ENCODE measurements at places on chromosomes 7 and 10.

DNA sequence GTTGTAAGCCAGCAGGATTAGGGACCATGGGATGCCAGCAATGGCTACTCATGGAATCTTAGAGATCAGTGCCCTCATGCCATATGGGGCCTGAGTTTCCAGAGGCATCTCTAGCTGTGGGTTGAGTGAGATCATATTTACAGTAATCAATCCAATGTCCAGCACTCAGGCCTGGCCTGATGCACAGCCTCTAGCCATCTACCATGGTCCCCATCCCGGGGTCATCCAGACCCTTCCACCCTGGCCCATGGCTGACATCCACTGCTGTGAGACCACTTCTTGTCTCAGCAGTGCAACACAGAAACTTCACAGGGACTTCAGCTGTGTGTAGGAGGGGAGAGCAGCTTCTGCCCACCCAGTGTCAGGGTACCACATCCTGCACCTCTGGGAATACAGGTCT lies 6.5 kb upstream of the ADCY1 start:
- DNase-seq, result no peak

GRCh38 chr7:99244939-99245338 lies 27.7 kb upstream of the MYH16 start:
- no peak for DNase-seq

- DNase-seq, result no peak
These were observed 652 bp downstream of the ATOH7 start for GRCh38 chr10:68231106-68231816.

- DNase-seq, result no peak
These were observed 5.6 kb upstream of the PCGF5 start for GRCh38 chr10:91214911-91215310.

DNA sequence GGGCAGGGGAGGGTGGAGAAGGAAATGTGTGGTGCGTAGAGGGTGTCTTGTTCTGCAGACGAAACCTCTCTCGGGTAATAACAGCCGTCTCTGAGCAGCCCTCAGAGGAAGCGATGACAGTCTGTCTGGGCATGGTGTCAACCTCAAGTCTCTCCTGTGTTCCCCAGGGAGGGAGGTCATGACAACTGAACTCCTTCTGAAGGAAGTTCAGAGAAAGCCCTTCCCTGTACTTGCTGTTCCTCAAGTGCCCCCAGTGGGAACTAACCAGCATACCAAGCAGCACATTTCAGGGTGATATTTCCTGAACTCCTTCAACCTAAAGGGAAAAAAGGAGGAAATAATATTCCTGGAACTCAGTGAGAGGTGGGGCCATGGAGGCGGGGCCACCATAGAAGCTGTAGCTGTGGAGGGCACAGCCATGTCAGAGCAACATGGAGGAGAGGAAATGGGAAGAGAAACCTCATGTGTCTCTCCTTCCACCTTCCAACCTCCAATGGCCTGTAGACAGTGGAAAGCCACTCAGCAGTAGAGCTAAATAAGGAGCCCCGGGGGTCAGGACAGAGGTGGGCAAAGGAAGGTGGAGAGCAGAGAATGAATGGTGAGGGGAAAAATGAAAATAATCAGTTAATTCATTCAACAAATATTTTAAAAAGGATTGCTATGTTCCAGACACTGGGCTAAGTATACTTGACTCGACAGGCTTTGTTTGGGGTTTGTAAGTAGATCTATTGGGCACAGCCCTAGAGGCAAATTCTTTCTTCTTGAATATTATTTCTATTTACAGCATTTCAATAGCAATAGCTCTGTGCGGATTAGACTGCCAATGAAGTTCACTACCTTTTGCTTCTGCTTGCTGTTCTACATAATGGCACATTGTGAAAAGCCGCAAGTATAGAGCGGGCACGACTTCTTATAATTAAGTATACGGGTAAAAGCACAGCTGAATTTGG lies 61.0 kb upstream of the AOAH start:
- DNase-seq, result no peak

DNA sequence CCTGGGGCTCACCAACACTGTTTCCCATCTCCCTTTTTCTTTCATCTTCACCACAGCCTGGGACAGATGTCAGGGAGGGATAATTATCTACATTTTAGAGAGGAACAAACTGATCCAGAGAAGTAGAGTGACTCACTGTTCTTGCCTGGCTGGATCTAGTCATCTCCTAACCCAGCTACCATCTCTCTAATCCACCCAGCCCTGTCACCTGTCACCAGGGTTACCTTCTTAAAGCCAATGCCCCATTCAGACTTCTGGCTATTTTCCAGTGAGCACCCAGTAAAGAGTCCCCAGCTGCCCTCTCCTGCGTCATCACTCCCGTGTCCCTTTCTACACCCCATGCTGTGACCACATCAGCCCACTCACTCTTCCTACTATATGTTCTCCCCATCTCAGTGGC lies 68.4 kb upstream of the DUSP5 start:
- no peak for DNase-seq

GRCh38 chr7:126453104-126453503 lies 799.6 kb downstream of the GRM8 start:
- no peak for DNase-seq

- no peak for DNase-seq
These were observed 310.4 kb downstream of the EXOC4 start for GRCh38 chr7:133563251-133563650.

- DNase-seq, result no peak
These were observed 93.0 kb downstream of the CPVL start for GRCh38 chr7:29053105-29053872.

DNA sequence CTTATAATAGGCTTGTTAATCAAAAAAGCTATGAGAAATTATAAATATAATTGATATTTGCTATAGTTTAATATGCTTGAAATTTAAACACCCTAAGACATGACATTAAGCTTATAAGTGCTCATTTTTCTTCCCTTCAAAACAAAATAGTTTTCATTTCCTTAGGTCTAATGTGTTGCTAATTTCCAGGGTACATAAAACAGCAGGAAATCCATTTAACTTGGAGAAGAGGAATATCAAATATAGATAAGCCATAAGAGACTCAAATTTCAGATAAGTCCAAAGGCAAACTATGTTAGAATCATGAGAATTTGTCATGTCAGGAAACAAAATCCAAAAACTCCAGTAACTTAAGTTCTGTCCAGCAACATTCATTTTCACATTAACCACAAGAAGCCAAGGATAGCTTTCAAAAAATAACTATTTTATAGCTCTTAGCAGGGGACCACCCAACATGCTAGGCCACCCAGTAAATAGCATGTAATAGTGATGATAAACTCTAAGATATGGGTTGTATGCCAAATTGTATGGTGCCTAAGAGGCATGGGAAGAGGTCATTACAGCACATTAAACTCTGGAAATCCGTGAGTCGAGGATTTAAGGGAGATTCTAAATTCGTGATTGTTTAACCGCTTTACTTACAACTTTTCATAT lies 298.1 kb downstream of the CRPPA start:
- DNase-seq, result no peak

DNA sequence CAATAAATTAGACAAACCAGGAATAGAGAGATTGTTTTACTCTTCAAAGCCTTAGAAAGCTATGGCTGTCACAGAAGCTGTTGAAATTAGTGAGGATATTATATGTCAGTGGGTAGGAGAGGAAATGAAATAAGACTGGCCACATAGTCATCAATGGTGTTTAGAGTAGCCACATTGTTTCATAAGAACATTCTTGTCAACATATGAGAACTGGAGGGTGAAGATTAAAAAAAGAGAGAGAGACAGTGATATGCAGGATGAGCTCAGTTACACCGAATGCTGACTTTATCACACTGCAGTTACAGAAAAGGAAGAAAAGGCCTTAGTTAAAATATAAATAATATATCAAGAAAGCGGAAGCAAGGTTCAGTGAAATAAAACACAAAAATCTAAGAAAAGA lies 412.0 kb downstream of the CNTNAP2 start:
- DNase-seq, result no peak

DNA sequence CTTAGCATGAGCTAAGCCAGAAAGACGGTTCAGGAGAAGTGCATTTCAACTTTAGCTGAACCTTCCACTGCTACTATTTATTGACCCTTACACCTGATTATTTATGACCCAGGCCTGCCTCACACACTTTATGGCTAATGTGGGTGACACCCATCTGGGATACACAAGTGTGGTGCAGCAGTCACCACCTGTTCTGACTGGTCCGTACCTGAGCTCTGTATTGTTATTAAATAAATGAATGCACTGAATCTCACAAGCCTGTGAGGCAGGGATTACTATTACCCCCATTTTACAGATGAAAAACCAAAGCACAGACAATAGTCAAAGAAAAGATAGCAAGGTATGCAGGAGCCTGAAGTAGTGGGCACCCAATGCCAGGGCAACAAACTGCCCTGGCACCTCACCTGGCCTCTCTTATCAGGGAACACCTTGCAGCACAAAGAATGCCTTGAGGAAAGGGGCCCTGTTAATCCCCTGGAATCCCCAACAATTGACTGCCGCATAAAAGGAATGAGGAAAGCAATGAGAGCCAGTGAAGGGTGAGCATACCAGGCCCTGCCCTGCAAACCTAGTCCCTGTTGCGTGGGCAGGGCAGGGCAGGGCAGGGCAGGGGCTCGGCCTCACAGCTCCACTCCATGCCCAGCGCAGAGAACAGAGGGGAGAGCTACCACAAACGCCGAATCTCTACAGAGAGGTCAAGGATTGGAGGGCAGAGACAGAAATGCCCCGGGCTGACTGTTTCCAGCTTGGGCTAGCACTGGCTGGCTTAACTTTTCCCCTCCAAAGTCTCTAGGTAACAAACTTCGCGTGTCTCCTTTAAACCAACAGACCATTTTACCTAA lies 1.3 kb downstream of the ANXA11 start:
- DNase-seq, result no peak

DNA sequence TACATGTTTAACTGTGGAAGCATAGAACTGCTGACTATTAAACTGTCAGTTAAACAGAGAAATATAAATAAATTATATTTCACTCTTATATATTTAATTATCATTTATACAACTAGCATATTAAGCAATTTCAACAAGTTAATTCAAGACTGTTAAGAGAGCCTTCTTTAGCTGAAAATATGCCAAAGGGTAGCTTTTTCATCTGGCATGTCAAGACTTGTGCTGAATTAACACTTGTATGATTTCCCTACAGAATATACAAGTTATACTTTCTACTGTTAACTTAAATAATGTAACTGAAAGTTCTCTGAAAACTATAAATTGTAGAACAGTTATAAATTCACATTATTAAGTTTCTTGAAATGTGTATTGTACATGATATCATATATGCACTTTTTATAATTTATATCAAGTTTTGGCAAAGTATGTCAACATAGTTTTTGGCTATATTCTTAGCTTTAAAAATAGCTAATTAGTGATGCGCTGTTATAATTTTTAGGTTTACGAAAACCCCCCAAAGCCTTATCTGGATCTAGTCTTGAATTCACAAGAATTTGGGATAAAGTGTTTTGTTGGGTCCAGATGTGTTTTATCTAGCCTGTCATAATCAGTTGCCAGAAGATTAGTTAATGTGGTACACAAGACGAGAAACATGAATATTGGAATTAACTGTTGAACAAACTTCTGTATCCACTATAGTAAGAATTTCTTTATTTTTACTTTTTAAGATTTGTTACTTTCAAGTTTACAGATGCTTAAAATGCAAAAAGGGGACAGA lies 231.1 kb upstream of the FOXP2 start:
- no peak for DNase-seq

- DNase-seq, result no peak
These were observed 589.3 kb downstream of the NRG3 start for GRCh38 chr10:82464191-82464818.

- peak; percentile 11 for DNase-seq
These were observed 12.6 kb downstream of the DHX32 start for GRCh38 chr10:125868372-125868975.

DNA sequence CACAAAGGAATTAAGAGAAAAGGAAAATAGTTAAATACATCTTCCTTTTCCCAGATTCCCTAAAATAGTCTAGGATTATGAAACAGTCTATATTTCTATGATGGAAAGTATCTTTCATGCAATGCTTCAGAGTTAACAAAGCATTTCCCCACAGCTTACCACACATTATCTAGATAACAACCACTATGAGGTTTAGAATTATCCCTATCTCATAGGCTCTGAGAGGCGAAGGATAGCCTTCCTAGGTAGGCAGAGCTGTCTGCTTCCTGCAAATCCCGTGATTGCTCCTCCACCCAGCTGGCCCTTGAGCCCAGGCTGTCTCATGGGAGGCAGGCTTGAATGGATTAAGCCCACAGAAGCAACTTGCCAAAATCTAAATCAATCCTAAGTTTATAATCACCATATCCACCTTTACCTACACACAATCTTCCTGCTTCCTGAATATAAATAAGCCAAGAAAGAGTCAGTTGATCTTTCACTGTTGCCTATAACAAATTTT lies 321.4 kb upstream of the AOAH start:
- no peak for DNase-seq

DNA sequence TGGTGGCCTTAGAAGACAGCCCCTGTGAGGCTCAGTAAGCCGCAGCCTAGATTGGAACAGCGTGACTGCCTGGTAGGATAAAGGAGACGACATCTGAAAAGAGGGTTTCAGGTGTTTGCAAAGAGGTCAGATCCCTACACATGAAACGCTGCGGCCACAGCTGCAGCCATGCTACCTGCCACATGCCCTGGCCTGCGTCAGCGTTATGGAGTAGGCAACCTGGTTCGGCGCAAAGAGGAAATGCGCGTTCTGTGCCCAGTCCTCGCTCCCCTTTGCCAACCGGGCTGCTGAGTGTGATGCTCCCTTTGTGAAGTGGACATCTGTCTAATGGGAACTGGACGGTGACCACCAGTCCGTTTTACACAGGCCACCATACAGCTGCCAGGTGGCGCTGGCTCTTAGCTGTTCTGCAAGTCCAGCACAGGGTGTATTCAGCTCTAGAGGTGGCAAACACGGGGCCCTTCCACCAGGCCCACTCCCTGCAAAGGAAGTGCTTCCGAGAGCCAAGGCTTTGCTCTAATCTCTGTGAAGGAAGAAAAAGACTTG lies 160.3 kb downstream of the CELF2 start:
- no peak for DNase-seq

- DNase-seq, result no peak
These were observed 129.0 kb upstream of the PPP2R2D start for GRCh38 chr10:131771634-131772358.

DNA sequence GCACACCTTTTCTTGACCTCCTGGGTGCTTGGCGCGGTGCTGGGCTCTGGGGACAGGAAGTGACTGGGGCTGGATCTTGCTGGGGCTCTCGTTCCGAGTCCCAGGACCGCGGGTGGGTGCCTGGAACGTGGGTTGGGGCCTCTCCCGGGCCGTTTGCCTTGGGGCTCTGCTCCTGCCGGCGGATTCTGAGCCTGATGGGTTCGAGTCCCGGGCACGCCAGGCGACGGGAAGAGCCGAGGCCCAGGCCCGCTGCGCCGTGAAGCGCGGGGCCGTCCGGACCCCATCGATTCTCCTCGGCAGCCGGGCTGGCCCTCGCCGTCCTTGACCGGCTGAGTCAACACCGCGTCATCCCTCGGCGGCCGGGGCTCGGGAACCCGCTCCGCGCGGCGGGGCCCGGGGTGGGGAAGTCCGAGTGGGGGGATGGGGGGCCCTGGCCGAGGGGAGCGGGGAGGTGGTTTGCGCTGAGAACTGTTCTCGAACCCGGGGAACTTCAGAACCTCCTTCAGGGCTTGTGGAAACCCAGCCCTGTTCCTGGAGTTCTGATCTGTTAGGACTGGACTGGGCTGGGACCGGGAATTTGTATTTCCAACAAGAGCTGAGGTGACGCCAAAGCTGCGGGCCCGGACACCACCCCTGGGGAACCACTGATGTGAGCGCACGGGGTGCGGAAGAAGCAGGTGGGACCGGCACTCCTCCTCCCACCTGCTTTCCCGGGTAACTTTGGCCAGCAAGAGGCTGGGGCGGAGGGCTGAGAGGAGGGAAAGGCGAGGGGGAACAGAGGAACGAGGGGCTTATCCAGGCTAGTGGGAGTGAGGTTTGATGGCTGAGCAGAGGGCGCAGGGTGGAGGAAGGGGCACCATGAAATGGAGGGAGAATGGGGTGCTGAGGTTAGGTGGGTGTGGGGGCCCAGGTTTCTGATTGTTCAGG lies 6.2 kb downstream of the HHEX start:
- DNase-seq, result no peak
